ENCODE measurements at places on chromosomes 7 and 10.
A peak's percentile ranks its signal among the peaks of the same experiment; 100 is the strongest.

DNA sequence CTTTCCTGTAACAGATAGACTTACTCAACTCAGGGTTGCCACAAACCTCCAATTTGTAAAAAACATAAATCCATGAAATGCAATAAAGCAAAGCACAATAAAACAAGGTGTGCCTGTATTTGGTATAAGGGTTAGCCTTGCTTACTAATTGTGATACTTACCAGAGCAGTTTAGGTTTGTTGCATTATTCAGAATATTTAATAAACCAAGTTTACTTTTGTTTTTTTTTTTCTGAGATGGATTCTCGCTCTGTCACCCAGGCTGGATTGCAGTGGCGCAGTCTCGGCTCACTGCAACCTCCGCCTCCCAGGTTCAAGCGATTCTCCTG lies 79.6 kb downstream of the SEC61G start:
- DNase-seq, result no peak

- DNase-seq, result no peak
Observed at GRCh38 chr7:22295402-22296264, 61.3 kb downstream of the RAPGEF5 start.

DNA sequence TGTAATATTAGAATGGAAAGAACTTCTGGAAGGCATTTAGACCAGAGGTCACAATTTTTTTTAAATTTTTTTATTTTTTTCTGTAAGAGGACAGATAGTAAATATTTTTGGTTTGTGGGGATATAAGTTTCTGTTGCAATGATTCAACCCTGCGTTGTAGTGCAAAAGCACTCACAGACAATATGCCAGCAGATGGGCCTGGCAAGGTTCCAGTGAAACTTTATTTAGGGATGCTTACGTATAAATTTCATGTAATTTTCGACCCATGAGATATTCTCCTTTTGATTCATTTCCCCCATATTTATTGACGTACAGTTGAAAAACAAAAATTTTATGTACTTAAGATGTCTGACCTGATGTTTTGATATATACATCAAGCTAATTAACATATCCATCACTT lies 72.8 kb upstream of the NMT2 start:
- no peak for DNase-seq

DNA sequence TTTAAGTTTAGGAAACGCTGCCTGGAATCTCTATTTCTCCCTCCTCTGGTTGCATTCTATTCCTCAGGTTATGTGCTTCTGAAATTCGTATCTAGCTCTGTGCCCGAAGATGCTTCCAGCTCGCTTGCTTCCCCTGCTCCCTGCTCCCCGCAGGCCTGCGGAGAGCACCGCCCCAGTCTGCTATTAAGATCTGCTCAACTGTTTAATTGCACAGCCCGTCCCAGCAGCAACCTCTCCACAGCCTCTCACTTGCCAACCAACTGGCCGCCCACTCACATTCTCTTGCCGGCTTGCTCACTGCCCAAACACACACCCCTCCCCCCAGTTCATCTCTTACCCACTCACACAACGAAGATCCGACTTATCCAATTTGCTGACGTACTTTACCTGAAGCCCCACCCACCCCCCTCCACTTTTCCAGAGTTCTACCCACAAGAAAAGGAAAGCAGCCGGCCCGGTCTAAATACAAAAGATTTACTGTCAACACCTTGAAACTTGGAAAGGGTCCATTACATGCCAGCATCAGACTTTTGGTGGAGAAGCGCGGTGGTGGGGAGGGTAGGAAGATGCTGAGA lies 167.3 kb upstream of the KLF14 start:
- no peak for DNase-seq

DNA sequence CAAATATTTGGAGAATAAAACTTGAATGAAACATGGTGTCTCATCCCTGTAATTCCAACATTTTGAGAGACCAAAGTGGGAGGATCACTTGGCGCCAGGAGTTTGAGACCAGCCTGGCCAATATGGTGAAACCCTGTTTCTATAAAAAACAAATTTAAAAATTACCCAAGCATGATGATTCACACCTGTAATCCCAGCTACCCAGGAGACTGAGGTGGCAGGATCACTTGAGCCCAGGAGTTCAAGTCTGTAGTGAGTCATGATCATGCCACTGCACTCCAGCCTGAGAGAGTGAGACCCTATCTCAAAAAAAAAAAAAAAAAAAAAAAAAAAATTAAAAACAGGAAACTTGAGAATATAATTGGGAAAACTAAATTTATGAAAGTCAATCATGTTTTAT lies 481.1 kb downstream of the SEMA3D start:
- DNase-seq, result no peak

GRCh38 chr10:11176746-11177145 lies 159.1 kb downstream of the CELF2 start:
- DNase-seq, result no peak

GRCh38 chr10:118873091-118873737 lies 118.4 kb upstream of the CACUL1 start:
- DNase-seq, result no peak

DNA sequence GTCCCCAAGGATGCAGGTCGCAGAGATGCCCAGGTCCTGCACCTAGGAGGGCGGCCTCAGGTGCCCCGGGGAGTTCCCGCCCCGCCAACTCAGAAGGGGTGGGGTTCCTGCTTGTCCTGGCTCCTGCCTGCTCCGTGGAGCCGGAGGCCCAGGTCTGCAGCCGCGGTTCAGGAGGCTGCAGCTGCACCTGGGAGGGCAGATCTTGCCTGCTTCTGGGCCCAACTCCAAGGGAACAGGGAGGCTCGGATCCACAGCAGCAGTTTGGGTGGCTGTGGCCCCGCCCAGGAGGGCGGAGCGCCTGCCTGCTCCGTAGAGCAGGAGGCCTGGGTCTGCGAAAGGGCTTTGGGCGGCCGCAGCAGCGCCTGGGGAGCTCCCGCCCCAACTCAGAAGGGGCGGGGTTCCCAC lies 108.2 kb upstream of the EGR2 start:
- no peak for DNase-seq

DNA sequence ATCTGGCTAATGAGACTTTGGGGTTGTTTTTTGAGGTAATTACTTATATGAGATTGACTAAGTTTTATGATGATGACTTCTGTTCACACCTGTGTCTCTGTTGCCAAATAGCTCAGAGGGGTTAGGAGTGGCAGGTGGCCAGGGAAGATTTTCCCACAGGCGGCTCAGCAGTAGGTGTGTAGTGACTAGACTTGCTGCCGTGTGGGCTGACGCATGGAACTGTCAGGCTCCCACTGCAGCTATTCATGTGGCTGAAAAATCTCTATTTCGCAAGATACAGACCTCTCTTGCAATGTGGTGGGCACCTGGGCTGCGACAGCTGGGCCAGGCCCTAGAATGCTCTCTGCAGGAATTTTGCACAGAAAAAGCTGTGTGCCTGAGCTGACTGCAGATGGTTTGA lies 1.4 kb downstream of the CPA4 start:
- DNase-seq, result no peak

DNA sequence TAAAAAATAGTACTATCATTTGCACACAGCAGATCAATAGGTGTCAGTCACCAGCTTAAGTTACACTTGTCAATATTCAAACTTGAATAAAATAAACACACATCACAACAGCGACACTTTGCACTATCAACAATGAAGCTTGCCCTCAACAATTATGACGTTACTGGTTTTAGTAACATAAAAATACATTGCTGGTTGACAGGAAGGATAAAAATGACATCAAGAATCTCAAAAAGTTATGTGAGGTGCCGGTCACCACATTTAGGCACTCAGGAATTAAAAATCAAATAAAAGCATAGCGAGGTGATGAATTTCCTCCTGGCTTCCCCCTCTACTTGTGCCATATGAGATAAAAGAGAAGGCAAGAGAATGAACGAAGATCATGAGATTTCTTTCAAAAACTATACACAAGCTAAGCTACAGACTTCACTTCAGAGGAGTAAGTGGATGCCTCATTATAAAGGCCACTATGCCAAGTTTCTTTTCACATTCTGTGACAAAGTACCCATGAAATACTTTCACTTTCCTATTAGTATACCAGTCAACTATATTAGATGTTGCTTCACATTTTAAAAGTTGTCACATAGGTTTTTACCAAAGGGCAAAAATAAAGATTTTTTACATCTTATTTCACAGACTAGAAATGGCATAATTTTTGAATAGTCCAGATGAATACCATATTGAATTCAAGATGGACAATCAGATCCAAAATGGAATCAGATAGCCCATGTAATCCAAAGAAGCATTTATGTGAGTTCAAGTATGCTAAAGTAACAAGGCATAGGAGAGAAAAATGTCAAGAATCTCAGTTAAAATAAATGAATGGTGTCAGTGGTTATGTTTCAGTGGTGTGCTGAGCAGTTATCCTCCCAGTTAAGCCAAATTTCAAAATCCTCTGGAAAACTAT lies 3.6 kb downstream of the CCDC71L start:
- DNase-seq, result no peak

- no peak for DNase-seq
Observed at GRCh38 chr7:54921116-54921515, 97.7 kb upstream of the EGFR start.

DNA sequence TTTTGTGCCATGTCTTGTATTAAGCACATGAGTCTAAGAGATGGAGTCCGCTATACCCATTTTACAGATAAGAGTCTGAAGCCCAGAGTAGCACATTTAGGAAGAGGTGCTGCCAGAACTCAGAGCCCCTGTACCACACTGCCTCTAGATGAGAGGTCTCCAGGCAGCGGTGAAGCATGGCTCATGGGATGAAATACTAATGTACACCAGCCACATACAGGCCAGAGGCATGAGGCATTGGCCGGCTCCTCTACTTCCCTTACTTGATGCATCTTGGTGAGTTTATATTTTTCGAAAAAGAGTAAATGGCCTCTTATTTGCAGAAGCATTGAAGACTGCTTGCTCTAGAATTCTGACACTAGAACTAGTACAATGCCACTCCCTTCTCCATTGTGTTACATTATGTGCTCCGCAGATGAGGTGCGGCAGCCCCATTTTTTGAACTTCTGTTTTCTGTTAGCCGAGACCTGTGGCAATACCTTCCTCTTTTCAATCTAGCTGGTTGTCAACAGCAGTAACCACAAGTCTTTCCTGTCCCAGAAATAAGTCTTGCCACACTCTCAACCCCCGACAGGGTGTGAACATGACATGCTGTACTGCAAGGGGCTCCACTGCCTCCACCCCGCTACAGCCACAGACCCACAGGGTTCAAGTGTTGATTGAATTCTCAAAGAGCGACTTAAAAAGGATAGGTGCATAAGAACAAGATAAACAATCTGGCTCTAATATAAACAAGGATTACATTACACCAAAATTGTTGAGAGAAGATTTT lies 145.3 kb downstream of the CELF2 start:
- peak; percentile 57 for DNase-seq

DNA sequence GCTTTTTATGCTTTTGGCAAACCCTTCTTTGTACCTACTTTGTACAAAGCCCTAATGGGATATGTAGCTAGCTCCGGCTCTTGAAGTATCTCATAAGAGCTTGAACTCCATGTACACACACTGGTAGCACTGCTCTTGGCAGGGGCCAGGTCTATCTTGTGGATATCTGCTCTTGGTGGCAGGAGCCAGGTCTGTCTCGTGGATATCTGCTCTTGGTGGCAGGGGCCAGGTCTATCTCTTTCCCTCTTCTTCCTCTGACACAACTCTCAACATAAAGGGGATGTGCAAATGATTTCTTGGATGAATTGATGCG lies 91.9 kb downstream of the WNT2 start:
- no peak for DNase-seq

GRCh38 chr10:14673189-14673861 lies 101.4 kb downstream of the FAM107B start:
- no peak for DNase-seq

GRCh38 chr7:20236043-20236442 lies 18.9 kb upstream of the MACC1 start:
- no peak for DNase-seq

DNA sequence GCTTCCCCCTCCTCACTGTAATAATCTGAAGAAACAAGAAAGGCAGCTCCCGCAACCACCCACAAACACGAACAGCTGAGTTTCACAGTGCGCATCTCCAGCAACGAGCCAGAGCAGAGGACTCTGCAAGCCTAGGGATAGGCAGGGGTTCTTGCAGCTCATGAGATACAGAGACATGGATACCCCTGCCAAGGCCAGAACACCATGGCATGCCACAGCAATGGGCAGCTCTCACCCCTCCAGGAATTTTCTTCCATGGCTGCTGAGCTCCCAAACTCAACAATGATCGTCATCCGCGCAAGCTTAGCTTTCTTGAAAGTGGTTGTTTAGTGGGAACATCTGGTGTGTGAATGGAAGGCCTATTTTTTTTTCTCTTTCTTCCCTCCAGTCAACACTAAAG lies 637.3 kb downstream of the SORCS3 start:
- DNase-seq, result no peak

GRCh38 chr7:116630932-116631671 lies 40.9 kb upstream of the MET start:
- no peak for DNase-seq

All from stimulated activated CD8-positive, alpha-beta memory T cell treated with anti-CD3 and anti-CD28 coated beads, Interleukin-7, amount 100 ng/mL, for 48 hours (primary cell).